Cerebellar nuclear complex (tissue), 1 donor: ENCODE measurements at places on chromosomes 11 and 22.
A peak's percentile ranks its signal among the peaks of the same experiment; 100 is the strongest.

- no peak for DNase-seq
These were observed 155.7 kb downstream of the TBC1D22A start for GRCh38 chr22:46918197-46918596.

DNA sequence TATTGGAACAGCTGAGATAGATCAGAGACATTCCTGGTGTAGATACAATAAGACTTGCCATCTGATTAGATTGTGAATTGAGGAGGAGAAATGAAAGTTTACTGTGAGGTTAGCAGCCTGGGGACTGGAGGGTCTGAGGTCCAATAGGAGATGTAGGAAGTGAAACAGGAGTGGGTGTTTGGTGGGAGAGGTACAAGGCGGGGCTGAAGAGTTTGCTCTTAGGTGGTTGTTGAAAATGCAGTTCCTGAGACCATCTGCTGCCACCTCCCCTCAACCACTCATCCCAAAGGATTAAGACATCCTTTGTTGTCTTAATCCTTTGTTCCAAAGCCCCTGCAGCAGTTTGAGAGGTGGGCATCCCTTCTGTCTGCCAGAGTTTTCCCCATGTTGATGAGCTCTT, 14.8 kb downstream of the PIWIL4 start:
- no peak for DNase-seq

- DNase-seq, result no peak
These were observed 114.0 kb downstream of the ABTB2 start for GRCh38 chr11:34243600-34244464.

DNA sequence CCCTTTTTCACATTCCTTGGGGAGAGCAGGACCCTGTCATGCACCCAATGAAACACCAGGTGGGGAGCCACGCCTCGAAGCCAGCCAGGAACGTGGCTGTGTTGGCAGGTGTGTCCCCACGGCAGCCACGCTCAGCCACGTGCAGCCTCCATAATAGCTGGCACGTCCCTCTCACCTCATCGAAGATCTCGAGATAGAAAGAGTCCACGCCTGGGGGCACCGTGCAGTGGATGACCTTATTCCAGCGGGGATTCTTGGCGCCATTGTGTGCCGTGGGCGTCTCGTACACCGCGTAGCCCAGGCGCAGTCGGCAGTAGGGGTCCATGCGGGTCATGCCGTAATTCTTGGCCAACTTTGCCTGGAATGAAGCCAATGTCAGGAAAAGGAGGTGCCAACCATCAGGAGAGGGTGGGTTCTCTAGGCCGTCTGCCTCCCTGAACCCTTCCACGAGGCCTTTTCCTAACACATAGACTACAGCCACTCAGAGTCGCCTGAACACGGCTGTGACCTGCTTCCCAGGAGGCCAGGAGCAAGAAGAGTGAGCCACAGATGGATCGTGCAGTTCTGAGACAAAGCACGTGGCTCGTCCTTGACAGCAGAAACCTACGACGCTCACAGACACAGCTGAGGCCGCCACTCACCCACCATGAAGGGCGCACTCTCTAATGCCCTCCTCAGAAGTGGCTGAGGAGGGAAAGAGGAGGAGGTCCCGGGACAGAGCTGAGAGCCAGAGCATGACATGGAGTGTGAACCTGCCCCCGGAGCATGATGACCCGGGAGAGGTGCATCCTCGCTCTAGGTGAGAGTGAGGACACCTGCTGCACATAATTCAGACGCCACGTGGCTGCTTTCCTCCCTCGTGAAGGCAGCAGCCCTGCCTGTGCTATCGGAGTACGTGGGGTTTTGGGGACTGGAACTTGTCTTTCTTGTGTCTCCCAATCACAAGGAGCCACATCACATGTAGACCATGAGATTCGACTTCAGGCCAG, 19.1 kb downstream of the TOLLIP start:
- DNase-seq, result no peak

DNA sequence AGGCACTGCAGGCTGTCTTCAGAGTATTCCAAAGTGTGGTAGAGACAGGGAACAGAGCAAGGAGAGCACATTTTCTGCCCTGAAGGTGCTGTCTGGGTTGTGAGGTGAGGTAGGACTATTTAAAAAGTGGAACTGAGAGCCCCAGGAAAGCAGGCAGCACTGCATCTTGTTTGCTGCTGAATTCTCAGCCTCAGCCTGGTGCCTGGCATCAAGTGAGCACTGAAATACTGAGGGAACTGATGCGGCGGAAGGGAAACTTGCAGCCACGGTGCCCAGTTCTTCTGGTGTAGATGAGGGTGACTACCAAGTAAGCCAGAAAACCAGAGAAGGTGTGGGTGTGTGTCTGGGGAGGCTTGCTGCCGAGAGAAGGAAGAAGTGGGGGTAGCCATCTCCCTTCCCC, 59.5 kb downstream of the TNRC6B start:
- DNase-seq, result no peak

- DNase-seq, result no peak
These were observed 10.4 kb upstream of the AHNAK start for GRCh38 chr11:62556875-62557631.

DNA sequence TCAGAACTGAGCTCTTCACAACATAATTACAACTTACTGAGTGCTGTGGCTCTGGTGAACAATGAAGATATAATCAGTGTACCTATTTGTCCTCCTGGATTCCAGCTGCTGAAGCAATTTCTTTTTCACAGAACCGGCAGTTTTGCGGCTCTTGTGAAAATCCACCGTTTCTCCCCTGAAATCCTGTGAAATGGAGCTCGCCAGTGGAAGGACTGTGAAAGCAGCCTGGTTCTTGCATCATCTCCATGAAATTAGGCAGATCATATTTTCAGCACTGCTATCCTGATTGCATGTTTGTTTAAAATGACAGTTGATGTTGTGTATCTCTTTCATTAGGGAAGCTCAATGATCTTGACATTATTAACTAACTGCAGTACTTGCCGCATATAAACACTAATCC, 120.2 kb upstream of the SNX19 start:
- no peak for DNase-seq

GRCh38 chr11:121341609-121342008, 49.0 kb downstream of the SC5D start:
- DNase-seq, result no peak

- no peak for DNase-seq
These were observed 17.9 kb upstream of the CTSD start for GRCh38 chr11:1781593-1781975.

DNA sequence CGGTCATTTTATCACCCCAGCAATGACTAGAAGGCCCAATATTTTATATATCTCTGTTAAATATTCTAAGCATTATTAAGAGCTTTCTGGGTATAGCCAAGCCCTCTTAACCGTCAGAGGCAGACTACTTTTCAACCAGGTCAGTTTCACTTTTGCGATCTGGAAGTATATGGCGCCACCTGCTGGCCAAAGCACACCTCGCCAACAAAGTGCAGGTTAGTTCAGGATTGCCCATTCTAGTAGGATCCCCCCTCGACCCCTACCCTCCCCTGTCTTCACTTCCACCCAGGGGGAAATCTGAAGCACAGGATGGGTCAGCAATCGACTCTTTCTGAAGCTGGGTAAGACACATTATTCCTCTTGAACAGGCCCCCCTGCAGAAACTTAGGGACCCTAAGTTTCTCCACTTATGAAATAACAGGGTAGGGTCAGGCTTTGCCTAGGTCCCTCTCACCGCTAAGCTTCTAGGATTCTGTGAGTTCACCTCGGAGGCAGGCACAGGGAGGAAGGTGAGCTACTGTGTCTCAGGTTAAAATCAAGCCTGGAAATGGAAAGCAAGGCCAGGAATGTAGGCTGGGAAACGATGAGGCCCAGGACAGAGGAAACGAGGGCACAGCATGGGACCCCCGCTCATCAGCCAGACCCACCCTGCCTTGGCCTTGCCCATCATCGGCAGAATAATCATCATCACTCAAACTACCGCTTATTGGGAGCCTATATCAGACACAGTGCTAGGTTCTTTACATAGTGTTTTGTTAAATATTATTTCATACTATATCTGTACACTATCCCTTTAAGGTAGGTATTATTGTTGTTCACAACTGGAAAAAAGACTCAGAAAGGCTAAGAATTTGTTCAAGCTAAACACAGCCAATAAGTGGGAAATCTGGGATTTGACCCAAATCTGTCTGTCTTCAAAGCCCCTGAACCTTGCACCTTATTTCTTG, 35.6 kb downstream of the KCNJ1 start:
- peak; percentile 3 for DNase-seq

GRCh38 chr11:132134322-132134721, 763.9 kb downstream of the NTM start:
- DNase-seq, result no peak

DNA sequence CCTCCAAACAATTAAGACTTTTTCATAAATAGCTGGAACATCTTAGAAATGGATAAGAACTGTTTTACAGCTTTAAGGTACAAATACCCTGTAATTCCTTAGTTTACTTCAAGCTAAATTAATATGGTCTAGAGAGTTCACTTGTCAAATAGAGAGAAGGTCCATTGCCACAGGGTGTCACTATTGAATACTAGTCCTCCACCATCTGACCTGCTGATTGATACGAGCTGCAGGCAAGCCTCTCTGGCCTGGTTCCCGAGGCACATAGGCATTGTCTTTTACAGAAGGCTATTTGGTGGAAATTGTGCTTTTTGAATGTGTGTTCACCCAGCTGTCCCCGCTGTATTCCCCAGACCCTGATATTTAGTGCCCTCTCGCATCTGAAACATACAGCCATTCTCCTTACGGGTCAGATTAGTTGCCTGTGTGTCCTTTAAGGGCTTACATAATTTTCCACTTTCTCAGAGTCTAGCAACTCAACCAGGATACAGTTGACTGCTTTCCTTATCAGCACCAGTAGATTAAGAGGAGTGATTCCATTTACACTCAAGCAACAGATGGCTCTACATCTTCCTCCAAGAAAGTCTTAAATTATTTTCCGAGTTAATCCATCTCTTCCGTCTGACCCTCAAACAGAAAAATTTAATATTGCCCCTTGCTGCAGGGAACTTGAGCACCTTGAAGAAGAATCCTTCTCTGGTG, 788.8 kb upstream of the FAT3 start:
- no peak for DNase-seq

DNA sequence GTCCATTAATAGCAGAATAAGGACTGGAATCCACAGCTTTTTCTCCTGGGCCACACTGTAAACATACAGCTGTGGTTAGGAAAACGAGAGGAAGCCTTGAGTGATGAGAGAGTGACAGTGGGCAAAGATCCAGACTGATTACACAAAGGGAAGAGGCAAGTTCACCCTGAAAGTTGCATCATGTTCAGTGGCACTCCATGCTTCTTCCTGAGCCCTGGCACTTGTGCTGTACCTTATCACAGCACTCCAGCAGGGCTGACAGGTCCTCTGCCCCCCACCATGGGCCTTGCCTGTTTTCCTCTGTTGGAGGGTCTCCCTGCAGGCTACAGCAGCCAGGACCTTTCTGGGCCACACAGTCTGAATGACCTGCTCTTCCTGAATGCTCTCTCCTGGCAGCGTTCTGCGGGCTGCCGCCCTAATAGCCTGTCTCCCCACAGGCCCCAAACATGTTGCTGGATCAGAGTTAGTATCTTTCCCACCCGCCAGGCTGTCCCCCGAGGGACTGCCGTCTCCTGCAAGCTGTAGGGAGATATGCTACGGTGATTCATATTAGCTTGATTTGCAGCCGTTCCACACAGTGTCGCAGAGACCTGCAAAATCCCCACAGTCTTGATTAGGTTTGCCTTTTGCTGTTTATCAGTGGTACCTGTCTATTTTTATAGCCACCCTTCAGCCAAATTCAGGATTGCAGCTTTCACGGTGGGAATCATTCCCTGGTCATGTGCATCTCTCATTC, 60.2 kb downstream of the NTM start:
- DNase-seq, result no peak

DNA sequence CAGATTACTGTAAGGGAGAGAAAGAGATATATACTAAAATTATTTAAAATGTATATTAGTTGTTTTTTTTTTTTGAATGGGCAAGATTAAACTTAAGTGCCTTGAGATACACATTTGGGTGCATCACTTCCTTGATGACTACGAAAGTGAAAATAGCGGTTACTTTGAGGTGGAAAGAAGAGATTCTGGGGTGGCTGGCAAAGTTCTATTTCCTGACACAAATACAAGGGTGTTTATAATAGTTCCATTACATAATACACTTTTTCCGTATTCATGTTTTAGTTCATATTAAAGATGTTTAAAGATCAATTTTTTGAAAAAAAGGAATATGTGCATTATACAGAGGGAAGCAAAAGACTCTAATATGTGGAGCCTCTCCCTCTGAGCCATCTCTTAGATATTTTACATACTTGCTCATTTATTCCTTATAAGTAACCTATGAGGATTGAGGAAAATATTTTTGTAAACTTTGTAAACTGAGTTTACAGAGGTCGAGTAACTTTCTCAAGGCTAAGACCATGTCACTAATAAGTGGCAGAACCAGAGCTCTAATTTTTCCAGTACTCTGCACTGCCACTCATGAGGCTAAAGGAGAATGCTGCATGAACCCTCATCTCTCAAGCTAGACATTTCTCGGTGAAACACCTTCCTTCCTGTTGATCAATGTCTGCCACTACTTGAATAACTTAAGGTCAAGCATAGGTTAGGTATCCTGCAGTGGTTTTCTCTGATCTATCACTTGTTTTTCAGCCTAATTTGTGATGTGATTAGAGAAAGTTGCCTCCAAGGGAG, 58.6 kb downstream of the DDIAS start:
- no peak for DNase-seq

GRCh38 chr11:64643256-64643881, 52.3 kb downstream of the SLC22A12 start:
- no peak for DNase-seq

- DNase-seq, result no peak
These were observed 9.8 kb downstream of the ARRB1 start for GRCh38 chr11:75341612-75342011.

DNA sequence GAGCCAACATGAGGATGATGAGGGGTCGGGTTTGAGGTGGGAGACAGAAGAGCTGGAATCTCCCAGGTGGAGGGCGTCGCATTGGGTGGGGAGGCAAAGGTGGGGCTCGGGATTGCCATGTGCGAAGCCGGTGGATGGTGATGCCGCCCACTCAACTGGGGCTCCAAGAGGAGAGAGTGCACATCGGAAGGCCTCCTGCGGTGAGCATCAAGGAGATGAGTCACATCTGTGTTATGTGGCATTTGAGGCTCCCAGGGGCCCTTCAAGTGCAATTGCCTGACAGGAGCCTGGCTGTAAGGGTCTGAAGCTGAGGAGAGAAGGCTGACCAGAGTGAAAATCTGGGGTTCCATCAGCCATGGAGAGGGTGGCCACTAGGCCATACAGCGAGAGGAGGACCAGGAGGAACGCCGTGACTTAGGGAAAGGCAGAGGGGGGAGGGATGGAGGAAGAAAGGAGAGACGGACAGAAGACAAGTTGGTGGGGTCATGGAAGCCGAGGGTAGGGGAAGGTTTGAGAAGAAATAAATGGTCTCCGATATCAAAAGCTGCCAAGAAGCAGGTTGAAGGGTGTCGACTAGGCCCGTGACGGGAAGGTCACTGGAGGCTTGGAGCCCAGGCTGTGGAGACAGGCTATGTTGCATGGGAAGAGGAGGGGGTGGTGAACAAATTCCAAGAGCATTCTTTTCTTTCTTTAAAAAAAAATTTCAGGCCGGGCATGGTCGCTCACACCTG, 21.3 kb downstream of the RASD2 start:
- DNase-seq, result no peak

GRCh38 chr11:70020336-70021214, 57.5 kb upstream of the ANO1 start:
- DNase-seq, result no peak

- DNase-seq, result no peak
These were observed 24.7 kb downstream of the DSCAML1 start for GRCh38 chr11:117772360-117772759.

- no peak for DNase-seq
These were observed at the start of gene KDELR3 for GRCh38 chr22:38467904-38468442. Gene KDELR3 (plus strand): TSS chr22:38468096. CDS start chr22:38468234, 138 bp downstream.

- DNase-seq, result no peak
These were observed 148.3 kb downstream of the TEAD1 start for GRCh38 chr11:12822392-12823022.

GRCh38 chr22:49999063-49999945, 13.3 kb downstream of the IL17REL start:
- DNase-seq, result no peak
